Left ventricle myocardium inferior (tissue), 1 donor: ENCODE measurements at places on chromosomes 5 and 9. TPM values are rescaled to one million over a fixed set of nuclear protein-coding genes. Genes with fewer than 3 reads are reported as not detected.
A peak's percentile ranks its signal among the peaks of the same experiment; 100 is the strongest.

- no peak overlapping the region for H3K27ac ChIP-seq
- DNase-seq, result no peak
- H3K4me3 ChIP-seq, result no peak overlapping the region
- H3K36me3 ChIP-seq, result no peaks in the 10 kb centered on the region
- peaks cover 12% of the 10 kb centered on the region for H3K4me1 ChIP-seq
- H3K27me3 ChIP-seq, result peaks cover 62% of the 10 kb centered on the region
Measured at GRCh38 chr5:178289438-178289837, 56.8 kb upstream of the PHYKPL start.

DNA sequence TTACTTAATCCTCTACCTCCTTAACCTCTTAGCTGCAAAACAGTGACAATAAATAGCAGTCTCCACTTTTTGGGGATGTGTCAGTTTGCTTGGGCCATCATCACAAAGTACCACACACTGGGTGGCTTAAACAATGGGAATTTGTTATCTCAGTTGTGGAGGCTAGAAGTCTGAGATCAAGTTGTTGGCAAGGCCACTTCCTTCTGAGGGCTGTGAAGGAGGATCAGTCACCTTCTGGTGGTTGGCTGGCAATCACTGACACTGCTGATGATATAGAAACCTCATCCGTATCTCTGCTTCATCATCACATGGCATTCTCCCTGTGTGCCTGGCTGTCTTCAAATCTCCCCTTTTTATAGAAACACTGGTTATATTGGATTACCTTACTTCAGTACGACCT is 187.1 kb upstream of the TBC1D2 start:
- no peaks in the 10 kb centered on the region for H3K4me1 ChIP-seq
- no peak for DNase-seq
- peaks cover 48% of the 10 kb centered on the region for H3K27me3 ChIP-seq
- H3K4me3 ChIP-seq, result no peak overlapping the region
- no peak overlapping the region for H3K27ac ChIP-seq

DNA sequence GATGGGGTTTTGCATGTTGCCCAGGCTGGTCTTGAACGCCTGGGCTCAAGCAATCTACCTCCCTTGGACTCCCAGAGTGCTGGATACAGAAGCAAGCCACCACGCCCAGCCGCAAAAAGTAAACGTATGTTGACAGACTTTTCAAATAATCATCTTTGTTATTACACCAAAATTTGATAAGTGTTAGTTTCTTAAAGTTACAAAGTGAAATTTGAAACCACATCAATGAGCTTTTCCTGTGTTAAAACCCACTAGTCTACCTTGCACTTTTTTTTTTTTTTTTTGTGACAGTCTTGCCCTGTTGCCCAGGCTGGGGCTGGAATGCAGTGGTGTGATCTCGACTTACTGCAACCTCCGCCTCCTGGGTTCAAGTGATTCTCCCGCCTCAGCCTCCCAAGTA is 29.9 kb downstream of the SPACA9 start:
- H3K4me3 ChIP-seq, result no peak overlapping the region
- H3K27ac ChIP-seq, result no peak overlapping the region
- H3K4me1 ChIP-seq, result peaks cover 13% of the 10 kb centered on the region
- no peak for DNase-seq
- peaks cover 92% of the 10 kb centered on the region for H3K36me3 ChIP-seq

Gene ASPN
- 17.5 TPM for total RNA-seq

Gene ARSB
- 14.3 TPM for total RNA-seq

GRCh38 chr5:112529525-112529924 is 110.4 kb upstream of the EPB41L4A start:
- no peaks in the 10 kb centered on the region for H3K36me3 ChIP-seq
- H3K27ac ChIP-seq, result no peak overlapping the region
- no peak for DNase-seq
- H3K4me3 ChIP-seq, result no peak overlapping the region

Gene DNAI1
- not detected for total RNA-seq

DNA sequence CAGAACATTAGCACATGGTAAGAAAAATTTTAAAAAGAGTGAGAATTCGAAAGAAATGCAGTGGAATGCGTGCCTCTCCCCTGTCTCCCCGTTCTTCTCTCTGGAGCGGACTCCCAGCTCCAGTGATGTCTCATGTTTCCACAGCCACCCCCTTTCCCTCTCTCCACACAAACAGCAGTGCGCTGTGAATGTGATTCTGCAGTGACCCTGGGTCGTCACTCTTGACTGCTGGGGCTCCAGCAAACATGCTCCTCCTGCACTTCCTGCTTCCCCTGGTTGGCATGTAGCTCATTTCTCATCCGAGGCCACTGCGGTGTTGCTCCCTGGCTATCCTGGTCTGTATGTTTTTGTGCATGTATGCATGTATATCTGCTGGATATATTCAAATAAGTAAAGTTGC is 13.3 kb downstream of the PHF2 start:
- H3K27me3 ChIP-seq, result no peaks in the 10 kb centered on the region
- H3K27ac ChIP-seq, result no peak overlapping the region

GRCh38 chr5:96247097-96247701 is 185.8 kb downstream of the PCSK1 start:
- H3K36me3 ChIP-seq, result no peaks in the 10 kb centered on the region
- peak overlapping the region; percentile 87 for H3K27ac ChIP-seq
- H3K27me3 ChIP-seq, result no peaks in the 10 kb centered on the region
- H3K4me1 ChIP-seq, result peaks cover 44% of the 10 kb centered on the region

DNA sequence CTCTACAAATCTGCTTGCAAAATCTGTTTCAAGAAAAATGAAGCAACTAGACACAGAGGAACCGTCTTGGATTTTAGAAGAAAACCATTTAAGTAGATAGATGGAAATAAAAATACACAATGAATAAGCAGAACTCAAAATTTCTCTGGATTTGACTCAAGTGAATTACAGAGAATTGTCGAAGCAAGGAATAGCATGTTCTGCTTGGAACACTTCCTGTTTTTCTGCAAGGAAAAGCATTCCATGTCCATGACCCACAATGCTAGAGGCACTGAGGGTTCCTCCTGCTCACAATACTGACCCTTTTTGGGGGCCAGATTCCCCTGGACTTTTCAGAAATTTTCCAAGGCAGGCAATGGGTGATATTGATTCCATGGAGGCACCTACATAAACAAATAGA is 29.8 kb downstream of the PRUNE2 start:
- H3K4me1 ChIP-seq, result no peaks in the 10 kb centered on the region
- DNase-seq, result no peak
- H3K27me3 ChIP-seq, result peaks cover 25% of the 10 kb centered on the region
- no peaks in the 10 kb centered on the region for H3K36me3 ChIP-seq
- H3K4me3 ChIP-seq, result no peak overlapping the region

- no peaks in the 10 kb centered on the region for H3K27me3 ChIP-seq
- no peak overlapping the region for H3K4me3 ChIP-seq
- no peaks in the 10 kb centered on the region for H3K36me3 ChIP-seq
- peaks cover 5% of the 10 kb centered on the region for H3K4me1 ChIP-seq
- H3K27ac ChIP-seq, result no peak overlapping the region
- DNase-seq, result no peak
Measured at GRCh38 chr5:135723491-135723890, 111.0 kb upstream of the SLC25A48 start.

- no peaks in the 10 kb centered on the region for H3K36me3 ChIP-seq
- no peak overlapping the region for H3K4me3 ChIP-seq
- no peak for DNase-seq
- no peaks in the 10 kb centered on the region for H3K27me3 ChIP-seq
Measured at GRCh38 chr9:18362901-18363685, 110.9 kb upstream of the ADAMTSL1 start.

DNA sequence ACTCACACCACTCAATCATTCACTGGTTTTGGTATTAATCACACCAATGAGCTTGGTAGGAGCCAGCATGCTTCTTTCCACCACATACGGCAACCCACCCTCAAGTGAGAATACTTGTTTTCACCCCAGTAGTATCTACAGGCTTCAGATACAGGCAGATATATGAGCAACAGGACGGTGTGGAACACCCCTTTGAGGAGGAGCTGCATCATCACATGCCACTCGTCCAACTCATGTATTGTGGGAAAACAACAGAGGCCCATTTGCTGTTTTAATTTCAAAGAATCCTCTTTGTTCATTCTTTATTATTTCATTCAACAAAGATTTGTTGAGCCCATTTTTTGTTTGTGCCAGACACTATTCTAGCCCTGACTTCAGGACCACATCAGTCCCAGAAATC is 46.0 kb downstream of the RORB start:
- DNase-seq, result no peak
- H3K27ac ChIP-seq, result no peak overlapping the region
- H3K4me3 ChIP-seq, result no peak overlapping the region
- H3K27me3 ChIP-seq, result no peaks in the 10 kb centered on the region
- H3K4me1 ChIP-seq, result no peaks in the 10 kb centered on the region

DNA sequence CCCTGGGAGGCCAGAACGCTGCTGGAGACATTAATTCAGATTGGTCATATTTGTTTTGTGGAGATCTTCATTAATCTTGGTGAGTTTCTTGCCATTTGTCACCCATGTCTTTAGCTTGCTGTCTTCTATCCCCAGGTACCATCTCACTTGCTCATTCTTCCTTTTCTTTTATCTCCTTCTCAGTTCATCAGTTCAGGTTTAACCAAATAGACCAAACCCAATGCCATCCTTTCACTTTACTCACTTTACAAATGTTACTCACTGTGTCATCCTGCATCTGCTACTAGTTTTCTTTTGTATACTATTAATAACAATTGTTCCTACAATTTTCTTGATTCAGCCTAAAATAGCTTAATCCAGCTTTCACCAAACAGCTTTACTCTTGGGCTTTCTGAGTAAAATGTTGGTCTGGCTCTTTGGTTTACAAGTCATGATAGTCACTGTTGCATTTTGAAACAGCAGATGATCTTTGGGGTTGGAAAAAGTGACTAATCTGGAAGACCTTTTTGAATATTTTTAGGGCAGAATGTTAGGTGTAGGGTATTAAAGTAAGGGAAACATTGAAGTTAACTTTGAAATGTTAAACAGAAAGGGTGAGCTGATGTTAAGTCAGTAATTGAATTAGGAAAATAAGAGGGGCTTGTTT is 246.9 kb downstream of the ZSWIM6 start:
- H3K4me3 ChIP-seq, result no peak overlapping the region
- H3K4me1 ChIP-seq, result peaks cover 17% of the 10 kb centered on the region

DNA sequence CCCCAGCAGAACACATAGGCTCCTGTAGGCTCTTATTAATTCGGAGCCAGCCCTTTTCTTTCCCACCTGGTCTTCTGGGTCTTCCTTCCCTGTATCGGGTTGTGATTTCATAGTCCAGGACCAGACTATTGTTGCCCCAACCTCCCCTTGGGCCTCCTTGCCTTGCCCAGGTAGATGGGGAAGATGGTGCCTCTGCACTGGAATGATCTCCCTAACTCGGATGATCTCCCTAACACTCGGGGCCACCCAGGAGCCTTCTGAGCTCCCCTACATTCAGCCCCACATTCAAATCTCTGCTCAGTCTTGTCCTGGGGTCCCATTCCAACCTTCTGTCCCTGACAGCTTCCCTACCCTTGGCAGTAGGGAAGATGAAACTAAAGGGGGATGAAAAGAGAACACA is 2.7 kb upstream of the IRF1 start:
- no peak for DNase-seq
- peaks cover 80% of the 10 kb centered on the region for H3K4me1 ChIP-seq
- H3K27ac ChIP-seq, result peak overlapping the region; percentile 99
- H3K36me3 ChIP-seq, result peaks cover 7% of the 10 kb centered on the region
- H3K4me3 ChIP-seq, result no peak overlapping the region

DNA sequence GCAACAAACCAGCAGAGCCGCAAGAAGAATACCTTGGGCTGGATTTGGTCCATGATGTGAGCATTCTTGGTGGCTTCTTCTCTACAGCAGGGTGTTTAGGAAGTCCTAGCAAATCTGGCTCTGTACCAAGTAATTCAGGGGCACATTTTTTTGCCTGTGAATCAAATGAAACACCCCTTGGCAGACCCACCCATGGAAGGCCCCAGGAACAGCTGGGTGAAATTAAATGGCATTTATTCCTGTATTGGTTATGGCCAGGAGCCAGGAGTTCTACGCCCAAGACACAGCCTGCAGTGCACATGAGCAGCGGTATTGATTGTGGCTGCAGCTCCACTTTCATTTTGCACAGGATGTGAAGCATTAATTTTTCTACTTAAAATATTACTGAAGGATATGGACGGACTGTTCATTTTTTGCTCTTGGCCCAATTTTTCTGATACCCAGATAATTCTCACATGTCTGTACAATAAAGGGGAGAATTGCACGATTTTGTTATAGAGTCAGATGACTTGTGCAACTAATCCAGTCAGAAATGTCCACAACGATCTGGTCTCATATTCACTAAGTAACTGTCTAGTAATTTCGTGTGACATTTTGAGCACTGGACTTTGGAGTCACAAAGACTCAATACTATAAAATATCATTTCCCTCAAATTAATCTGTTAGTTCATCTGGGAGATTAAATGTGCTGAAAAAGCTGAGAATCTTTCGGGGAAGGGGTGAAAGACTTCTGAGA is 120.7 kb upstream of the APC start:
- H3K4me1 ChIP-seq, result no peaks in the 10 kb centered on the region
- no peak overlapping the region for H3K27ac ChIP-seq
- no peaks in the 10 kb centered on the region for H3K27me3 ChIP-seq
- DNase-seq, result no peak
- no peak overlapping the region for H3K4me3 ChIP-seq

DNA sequence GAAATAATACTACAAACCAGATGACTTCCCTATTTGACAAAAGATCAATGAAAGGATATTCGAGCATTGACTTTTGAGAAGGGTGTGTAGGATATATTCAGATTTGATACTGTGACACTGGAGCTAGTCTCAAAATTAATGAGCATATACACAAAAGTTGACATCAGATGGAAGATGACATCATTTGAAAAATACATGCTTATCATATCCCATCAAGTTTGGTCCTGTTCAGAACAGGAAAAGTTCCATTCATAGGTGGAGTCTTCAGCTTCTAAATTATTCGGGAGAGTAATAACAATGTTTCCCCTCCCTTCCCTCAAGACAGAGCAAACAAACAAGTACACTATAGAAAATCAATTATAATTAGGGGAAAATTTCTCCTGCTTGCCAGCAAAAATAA is 348.3 kb downstream of the NDUFS4 start:
- no peak for DNase-seq
- H3K27ac ChIP-seq, result no peak overlapping the region
- no peaks in the 10 kb centered on the region for H3K36me3 ChIP-seq
- H3K27me3 ChIP-seq, result no peaks in the 10 kb centered on the region
- no peak overlapping the region for H3K4me3 ChIP-seq
- H3K4me1 ChIP-seq, result no peaks in the 10 kb centered on the region

- no peak for DNase-seq
- no peaks in the 10 kb centered on the region for H3K27me3 ChIP-seq
- no peak overlapping the region for H3K4me3 ChIP-seq
- no peak overlapping the region for H3K27ac ChIP-seq
- no peaks in the 10 kb centered on the region for H3K36me3 ChIP-seq
Measured at GRCh38 chr5:18720002-18720401, 1085.7 kb downstream of the TAF11L14 start.

Gene GABBR2
- 1.1 TPM for total RNA-seq
